ENCODE measurements at places on chromosomes 3 and 15.

DNA sequence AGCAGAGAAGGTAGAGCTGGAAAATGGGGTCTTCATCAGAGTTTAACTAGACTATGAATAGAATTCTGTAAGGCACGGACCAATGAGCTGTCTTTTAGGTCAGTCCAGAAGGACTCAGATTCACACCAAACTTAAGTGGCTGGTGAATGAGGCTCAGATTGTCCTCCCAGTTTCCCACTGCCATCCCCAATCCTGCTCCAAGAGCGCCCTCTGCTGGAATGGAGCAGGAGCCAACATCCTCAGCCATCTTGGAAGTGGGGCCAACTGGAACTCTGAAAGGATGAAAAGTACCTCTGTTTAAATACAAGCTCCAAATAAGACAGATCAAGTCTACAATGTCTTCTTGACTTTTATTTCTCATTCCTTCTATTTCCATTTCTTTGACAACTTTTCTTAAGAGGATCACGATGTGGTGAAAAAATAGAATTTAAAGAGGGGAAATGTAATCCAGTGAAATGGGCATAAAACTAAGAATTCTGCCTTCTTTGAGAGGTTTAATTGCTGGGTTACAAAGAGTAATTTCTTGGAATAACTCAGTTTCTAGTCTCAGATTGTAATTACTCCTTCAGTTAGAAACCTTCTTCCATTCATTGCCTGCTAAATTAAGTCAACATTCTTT lies 217.1 kb upstream of the TPRG1 start:
- no peak for DNase-seq

DNA sequence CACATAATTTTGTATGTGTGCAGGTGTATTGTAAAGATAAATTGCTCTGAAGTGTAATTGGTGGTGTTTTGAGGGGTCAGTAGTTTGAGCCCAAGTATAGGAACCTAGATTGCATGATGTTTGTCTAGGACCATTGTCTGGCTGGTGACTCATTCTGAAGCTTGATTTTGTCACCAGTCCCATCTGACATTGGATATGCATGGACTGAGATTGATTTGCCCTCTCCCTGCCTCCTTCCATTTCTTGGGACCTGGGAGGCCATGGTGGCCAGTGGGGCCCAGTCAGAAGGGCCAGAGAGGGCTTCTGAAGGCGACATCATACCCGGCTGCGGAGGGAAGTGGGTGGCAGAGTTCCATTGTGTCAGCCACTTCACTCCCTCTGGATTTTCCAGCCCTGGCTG lies 62.3 kb downstream of the PDIA5 start:
- no peak for DNase-seq

DNA sequence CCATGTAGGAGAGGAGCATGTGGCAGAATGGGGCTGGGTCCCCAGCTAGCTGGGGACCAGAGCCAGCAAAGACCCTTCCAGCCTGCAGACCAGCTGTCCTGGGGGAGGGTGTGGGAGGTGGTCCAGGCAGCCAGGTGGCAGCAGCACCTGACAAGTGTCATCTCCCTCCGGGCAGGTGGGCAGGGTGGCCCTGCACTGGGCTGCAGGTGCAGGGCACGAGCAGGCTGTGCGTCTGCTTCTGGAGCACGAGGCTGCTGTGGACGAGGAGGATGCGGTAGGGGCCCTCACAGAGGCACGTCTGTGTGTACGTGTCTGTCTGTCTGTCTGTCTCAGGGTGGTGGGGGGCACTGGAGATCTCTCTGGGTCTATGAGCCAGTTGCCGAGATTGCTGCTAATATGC lies 5.5 kb downstream of the ANKDD1A start:
- DNase-seq, result no peak

DNA sequence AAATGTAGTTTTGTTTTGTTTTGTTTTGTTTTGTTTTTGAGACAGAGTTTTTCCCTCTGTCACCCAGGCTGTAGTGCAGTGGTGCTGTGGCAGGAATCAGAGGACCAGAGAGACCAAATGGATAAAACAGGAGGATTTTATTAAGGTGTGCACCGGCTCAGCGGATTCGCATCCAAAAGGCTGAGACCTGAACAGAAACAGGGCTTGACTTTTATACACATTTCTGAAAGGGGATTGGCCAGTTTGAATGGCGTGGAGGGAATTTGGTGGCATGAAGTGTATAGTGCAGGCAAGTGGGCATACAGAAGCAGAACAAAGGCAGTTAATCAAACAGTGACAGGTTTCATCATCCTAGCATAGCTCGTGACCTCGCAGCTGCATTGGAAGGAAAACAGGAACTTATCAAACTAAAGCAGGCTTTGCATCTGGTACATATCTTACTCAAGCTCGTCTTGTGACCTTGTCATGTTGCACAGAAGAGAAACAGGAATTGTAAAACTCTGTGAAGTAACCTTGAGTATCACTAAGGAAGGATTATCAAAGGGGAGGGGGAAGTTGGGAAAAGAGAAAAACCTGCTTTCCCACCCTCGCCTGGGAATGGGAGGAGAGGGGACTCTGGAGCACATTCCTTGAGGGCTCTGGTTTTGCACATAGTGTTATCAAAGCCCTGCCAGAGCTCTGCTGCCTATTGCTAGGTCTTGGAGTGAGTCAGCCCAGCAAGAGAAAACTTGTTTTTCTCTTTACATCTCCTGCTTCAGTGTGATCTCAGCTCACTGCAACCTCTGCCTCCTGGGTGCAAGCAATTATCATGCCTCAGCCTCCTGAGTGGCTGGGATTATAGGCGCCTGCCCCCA lies 38.5 kb downstream of the C3orf62 start:
- no peak for DNase-seq

GRCh38 chr3:113035387-113035982 lies 44.7 kb downstream of the GTPBP8 start:
- DNase-seq, result no peak

GRCh38 chr3:53693451-53693850 lies 152.8 kb downstream of the CHDH start:
- no peak for DNase-seq

- no peak for DNase-seq
Observed at GRCh38 chr3:143294188-143294587, 174.6 kb downstream of the CHST2 start.

- DNase-seq, result no peak
Observed at GRCh38 chr3:138944929-138945708, 1.8 kb downstream of the FOXL2 start.

GRCh38 chr3:191254098-191254873 lies 55.2 kb downstream of the OSTN start:
- DNase-seq, result no peak

DNA sequence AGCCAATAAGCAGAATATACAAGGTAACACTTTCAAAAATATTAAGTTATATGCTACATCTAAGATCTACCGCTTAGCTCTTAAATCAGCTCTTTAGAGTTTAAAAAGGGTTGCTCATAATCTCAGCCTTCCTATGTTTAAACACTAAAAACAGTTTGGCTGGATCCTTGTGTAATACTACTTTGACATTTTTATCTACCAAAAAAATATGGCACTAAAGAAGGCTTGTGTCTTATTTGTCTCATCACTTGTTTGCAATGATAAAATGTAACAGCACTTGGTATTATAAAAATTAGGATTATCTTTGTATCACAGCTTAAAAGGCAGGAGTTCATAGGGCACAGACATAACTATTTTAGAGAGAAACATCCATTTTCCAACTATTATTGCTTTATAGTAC lies 9.8 kb downstream of the ANKRD28 start:
- DNase-seq, result no peak

DNA sequence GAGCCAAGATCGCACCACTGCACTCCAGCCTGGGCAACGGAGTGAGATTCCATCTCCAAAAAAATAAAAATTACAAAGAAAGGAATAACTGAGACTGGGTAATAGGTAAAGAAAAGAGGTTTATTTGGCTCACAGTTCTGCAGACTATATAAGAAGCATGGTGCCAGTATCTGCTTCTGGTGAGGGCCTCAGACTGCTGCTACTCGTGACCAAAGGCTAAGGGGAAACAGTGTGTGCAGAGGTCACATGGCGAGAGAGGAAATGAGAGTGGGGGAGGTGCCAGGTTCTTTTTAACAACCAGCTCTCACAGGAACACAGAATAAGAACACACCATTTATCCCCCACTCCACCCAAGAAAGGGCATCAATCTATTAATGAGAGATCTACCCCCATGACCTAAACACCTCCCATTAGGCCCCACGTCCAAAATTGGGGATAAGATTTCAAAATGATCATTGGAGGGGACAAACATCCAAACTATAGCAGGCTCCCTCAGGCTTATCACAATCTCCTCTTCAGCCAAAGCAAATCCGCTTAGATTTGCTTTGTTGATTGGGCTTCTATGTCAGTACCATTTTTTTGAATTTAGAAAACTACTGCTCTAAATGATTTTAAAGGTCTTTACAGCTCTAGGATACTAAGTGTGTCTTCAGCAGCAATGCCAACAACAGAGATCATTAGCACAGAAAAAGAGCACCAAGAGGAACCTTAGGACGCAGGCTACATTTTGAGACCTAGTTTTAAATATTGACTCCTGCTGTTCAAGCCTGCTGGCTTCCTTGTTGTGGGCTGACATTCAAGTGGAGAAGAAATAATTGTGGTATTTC lies 84.2 kb upstream of the TBL1XR1 start:
- no peak for DNase-seq

DNA sequence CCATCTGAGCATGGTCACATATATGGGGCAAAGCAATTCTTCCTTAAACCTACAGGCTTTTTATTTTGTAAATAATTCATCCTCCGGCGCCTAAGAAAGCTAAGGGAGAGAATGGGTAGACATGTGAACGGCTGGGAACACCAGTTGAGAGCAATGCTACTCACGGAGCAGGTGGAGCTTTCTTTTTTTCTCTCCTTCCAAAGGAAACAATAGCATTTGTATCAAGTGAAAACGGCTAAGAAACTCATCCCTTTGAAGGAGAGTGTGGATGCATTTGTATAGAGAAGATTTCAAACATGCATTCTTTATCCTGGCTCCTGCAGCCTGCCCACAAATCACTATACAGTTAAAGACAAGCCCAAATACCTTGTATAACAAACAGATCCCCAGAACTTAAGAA lies 637.8 kb downstream of the MAGI1 start:
- no peak for DNase-seq

- DNase-seq, result no peak
Observed at GRCh38 chr3:41330465-41330864, 131.2 kb downstream of the CTNNB1 start.

DNA sequence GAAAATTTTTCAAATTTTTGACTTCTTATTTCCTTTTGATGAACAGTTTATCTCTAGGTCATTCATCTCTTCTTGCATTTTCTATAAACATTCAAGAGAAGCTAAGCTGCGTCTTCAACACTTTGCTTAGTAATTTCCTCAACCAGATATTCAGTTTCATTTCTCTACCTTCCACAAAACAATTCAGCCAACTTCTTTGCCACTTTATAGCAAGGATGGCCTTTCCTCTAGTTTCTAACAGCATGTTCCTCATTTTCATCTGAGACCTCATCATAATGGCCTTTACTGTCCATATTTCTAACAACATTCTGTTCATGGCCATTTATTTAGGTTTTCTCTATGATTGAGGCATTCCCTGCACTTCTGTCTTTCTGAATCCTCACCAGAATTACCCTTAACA lies 90.0 kb downstream of the ARIH1 start:
- no peak for DNase-seq

DNA sequence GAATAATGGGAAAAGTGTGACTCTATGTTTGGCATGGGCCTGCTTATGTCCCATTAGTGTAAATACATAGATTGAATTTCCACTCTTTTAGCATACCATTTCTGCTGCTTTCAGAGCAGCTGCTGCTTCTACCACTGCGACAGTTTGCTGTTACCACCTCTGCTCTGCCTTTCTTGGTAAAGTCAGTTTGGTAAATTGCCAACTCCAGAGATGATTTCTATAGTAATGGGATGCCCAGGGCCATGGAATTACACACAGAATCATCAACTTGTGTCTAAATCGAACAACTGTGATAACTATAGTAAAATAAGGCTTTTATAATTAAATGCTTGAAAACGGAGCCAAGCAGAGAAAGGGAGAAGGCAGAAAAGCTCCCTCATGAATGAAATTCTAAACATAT lies 168.4 kb upstream of the VEPH1 start:
- no peak for DNase-seq

Data from NCI-H1436 treated with DMSO at 0.1 percent for 48 hours (cell line).